Fibroblast of skin of back (primary cell): ENCODE measurements at places on chromosomes 3 and 15.

GRCh38 chr3:137468446-137468845 lies 295.7 kb upstream of the SOX14 start:
- DNase-seq: no peak

- no peak for DNase-seq
Observed at GRCh38 chr15:51112078-51112477, 17.4 kb upstream of the TNFAIP8L3 start.

DNA sequence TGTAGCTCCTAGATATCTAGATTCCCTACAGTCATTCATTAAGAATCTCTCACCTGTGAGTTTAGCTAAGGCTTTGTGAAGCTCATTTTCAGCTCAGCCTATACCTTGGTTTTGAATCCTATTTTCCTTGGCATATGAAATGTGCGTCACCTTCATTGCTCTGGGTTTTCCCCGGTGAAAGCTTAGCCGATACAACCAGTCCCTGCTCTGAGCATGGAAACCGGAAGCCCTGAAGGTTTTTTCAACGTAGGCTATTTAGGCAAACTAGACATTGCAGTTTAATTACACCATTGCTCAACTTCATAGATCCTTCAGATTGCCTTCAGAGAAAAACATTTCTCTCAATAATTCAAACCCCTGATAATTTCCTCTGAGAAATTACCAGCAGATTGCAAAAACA lies 206.8 kb upstream of the TPRG1 start:
- no peak for DNase-seq

DNA sequence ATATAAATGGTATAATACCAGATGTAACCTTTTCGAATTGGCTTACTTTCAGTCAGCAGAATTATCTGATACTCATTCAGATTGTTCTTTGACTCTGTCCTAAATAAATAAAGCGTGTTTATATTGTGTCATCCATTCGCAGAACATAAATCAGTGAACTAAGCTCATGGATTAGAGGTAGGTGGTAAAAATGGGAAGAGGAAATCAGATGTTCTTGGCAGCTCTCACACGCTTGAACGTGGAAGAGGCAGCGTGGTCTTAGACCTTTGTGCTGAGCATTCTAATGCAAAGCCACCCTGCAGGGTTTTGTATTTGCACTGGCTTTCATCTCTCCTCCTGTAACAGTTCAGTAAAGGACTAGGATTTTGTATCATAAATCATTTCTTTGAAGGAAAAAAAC lies 441.4 kb downstream of the GABRG3 start:
- DNase-seq: no peak

DNA sequence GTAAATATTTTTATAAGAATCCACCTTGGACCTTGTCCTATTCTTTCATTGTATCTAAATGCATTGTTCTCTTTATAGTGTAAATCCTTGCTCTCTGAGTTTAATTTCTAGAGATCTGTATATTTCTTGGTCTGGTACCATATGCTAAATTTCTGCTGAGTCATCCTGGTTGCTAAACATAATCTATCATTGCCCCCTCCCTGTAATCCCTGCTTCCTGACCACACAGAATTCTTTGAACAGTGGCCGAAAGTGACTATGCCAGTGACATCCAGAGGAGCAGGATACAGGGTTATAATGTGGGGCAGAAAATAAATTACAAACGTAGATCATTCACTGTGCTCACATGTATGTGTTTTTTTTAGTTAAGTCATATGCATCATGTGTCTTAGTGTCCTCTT lies 143.1 kb downstream of the DIPK2A start:
- peak; percentile 53 for DNase-seq

DNA sequence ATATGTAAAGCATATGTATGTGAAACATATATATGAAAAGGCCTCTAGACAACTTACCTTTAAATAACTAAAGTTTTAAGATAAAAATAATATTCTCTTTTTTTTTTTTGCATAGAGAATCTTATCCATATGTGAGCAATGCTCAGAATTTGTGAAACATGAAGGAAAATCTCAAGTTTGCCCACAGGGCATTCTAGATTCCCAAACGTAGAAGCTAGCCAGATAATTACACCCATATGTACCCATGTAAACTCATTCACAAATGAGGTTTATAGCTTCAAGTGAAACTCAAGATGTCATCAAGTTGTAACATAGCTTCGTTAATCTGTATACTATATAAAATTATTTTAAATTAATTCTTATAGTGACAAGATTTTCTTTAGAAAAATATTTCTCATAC lies 537.3 kb upstream of the NR2F2 start:
- peak; percentile 47 for DNase-seq

DNA sequence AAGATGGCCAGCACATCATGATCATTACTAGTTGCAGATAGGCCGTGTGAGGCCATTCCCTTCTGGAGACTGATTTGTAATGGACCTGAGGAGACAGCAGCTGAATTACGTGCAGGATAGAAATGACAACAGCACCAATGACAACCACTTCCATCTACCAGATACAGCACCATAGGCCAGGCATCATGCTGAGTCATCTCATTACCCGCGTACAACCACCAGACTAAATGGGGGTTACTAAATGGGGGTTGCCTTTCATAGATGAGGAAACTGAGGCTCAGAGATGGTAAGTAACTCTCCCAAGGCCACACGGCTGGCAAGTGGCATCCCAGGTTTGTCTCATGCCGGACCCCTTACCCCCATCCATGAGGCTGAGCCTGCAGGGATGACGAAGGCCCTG lies 32.8 kb upstream of the FAM107A start:
- no peak for DNase-seq

- DNase-seq: peak; percentile 75
Observed at GRCh38 chr3:112769286-112769978, 77.2 kb downstream of the CD200R1L start.

- DNase-seq: peak; percentile 80
Observed at GRCh38 chr3:145952536-145952935, 208.4 kb downstream of the PLOD2 start.

GRCh38 chr3:53160660-53161449 lies at the start of gene PRKCD:
PRKCD (plus strand) TSS chr3:53161209; CDS start chr3:53178423, 17,214 bp downstream.
- peak; percentile 74 for DNase-seq

GRCh38 chr3:157074490-157074889 lies 85.5 kb downstream of the CCNL1 start:
- no peak for DNase-seq

GRCh38 chr3:179701176-179701827 lies 48.5 kb downstream of the USP13 start:
- no peak for DNase-seq

GRCh38 chr15:36484038-36484778 lies 95.2 kb upstream of the CDIN1 start:
- DNase-seq: peak; percentile 54

GRCh38 chr15:38818157-38818790 lies 253.7 kb upstream of the RASGRP1 start:
- peak; percentile 18 for DNase-seq
